ENCODE measurements at places on chromosomes 12 and 14.

GRCh38 chr12:101713059-101713682, 15.7 kb downstream of the CHPT1 start:
- no peak for DNase-seq

DNA sequence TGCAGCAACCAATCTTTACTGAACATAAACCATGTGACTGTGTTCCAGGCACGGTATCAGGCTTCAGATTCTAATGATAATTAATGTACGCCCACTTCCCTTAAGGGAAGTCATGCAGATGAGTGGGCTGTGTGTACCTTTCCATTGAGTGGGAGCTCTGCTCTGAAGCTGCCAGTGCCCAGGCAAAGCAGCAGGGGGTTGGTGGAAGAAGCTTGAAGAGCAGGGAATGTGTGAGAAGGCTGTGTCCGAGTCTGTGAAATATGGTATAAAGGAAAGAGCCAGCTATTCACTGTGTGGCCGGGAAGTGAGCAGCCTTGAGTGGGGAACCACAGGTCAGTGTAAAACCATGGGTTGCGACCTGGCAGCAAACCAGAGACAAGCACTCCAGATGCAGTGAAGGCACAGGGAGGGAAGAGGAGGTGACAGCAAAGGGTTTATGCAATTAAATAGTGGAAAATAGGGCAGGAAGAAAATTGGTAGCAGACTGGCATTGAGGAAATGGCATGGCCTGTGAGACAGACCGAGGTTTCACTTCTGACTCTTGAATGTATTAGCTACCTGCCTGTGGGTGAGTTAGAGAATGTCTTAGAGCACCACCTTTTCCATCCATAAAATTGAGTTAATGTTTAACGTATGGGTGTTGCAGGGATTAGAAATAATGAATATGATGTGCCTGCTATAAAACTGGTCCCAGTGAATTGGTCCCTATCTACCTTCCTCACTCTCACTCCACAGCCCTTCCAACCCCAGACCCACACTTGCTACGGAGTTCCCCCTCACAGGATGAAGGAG, 116.4 kb downstream of the NTF3 start:
- DNase-seq, result no peak

DNA sequence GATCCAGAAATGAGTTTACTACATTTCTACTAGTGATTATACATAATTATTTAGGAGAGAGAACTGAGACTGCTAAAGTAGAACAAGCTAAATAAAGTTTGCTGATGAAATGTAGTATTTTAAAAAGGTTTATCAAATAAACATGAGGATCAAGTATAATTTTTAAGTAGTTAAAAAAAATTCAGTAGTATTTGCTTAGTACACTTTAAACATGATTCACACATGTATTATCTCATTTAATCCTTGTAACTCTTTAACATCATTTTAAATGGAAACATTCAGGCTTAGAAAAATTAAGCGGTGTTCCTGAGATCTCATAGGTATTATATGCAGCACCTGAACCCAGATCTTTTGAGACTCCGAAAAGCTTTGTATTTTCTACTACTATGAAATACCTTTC, 8.7 kb downstream of the SNW1 start:
- no peak for DNase-seq

DNA sequence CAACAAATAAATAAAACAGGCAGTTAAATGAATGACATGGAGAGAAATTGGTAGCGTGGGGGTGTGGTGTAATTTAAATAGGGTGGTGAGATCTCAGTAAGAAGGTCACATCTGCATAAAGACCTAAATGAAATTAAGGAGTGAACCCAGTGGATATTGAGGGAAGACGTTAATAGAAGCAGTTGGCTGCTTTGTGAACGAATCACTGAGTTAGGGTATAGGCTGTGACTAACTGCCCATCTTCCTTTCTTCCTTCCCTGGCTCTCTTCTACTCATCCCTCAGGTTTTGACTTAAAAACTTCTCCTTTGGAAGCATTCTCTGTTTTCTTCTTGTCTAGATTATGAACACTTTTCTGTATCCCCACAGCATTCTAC, 64.7 kb downstream of the BTG1 start:
- no peak for DNase-seq

DNA sequence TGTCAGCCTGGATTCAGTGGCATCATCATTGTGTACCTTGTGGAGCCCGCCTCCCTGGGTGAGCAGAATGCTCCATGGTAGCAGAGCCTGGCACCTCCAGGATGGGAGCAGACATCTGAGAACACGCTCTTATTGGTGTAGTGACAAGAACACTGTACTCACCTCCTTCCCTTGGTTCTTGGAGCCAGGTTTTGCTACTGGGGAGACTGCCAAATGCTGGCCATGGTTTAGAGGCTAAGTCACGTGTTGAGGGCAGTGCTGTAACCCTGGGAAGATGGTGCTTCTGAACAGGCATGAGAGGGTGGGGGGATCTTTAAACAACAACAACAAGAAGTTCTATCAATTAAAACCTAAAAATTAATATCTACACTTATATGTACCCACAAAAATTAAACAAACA, 47.6 kb upstream of the ASPG start:
- no peak for DNase-seq

- DNase-seq, result no peak
Observed at GRCh38 chr12:39626033-39626814, 6.6 kb upstream of the ABCD2 start.

DNA sequence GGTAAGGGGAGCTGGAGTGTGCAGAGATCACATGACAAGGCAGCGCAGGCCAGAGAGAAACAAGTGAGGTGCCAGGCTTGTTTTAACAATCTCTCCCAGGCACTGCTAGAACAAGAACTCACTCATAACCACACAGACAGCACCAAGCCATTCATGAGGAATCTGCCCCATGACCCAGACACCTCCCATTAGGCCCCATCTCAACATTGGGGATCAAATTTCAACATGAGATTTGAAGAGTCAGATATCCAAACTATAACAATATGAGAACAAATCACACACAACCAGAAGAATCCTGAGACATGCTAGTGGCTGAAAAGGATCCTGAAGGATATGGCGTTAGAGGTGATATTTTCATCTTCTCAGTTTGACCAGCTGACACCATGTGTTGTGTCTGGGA, 21.9 kb downstream of the OR6J1 start:
- DNase-seq, result no peak

DNA sequence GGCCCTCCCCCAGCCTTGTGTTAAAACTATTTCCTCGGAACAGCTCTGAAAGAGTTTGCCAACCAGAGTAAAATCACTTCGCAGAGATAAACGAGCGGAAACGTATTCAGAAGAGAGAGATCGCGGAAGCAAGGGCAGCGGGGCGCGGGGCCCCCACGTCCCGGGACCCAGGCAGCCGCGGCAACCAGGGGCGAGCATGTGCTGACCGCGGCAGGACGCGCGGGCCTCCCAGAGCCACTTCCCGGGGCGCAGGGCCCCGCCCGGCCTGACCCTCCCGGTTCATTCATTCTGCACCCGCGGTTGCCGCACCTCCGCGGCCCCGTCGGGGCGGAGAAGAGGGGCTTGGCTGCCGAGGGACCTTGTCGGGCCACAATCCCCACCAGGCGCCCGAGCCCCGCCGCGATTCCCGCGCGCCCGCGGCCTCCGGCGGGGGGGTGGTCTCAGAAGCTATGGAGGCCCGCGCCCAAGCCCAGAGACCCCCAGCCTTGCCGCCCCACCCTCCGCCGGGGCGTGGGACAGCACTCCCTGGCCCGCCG, 598 bp downstream of the UBE2N start:
- no peak for DNase-seq

DNA sequence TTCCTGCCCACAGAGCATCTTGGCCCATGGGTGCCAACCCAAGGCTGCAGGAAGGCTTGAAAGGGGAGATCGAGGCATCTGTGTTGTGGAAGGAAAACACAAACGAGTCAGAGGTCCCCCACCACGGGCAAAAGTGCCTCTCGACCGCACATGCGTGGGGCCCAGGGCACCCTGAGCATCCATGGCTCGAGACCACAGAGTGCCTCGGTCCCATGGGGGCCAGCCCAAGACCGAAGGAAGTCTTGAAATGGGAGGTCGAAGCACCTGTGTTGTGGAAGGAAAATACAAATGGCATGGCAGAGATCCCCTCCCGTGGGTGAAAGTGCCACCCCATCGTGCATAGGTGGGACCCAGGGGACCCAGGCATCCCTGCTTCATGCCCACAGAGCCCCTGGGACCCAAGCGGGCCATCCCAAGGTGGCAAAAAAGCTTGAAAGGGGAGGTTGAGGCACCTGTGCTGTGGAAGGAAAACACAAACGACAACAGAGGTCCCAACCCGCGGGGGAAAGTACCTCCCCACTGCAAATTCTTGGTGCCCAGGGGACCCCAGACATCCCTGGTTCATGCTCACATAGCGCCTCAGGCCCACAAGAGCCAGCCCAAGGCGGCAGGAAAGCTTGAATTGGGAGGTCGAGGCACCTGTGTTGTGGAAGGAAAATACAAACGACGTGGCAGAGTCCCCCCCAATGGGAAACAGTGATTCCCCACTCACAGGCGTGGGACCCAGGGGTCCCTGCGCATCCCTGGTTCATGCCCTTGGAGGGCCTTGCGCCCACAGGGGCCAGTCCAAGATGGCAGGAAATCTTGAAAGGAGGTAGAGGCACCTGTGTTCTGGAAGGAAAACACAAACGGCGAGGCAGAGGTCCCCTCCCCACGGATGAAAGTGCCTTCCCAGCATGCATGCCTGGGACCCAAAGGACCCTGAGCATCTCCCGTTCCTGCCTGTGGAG, 373.0 kb downstream of the ALG10 start:
- DNase-seq, result no peak

- DNase-seq, result no peak
Observed at GRCh38 chr12:76859611-76860010, 19.2 kb downstream of the CSRP2 start.

DNA sequence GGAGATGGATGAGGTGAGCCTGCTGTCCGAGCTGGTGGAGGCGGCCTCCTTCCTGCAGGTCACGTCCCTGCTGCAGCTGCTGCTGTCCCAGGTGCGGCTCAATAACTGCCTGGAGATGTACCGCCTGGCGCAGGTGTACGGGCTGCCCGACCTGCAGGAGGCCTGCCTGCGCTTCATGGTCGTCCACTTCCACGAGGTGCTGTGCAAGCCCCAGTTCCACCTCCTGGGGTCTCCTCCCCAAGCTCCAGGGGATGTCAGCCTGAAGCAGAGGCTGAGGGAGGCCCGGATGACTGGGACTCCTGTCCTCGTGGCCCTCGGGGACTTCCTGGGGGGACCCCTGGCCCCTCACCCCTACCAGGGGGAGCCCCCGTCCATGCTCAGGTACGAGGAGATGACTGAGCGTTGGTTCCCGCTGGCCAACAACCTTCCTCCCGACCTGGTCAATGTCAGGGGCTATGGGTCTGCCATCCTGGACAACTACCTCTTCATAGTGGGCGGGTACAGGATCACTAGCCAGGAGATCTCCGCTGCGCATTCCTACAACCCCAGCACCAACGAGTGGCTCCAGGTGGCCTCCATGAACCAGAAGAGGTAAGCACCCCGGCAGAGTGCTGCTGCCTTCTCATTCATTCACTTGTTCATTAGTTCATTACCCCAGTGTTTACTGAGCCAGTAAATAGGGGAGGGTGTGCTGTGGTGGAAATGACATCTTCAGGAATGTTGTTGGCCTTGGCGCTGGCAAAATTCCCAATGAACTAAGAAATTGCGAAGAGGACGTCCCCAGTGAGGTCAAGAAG, 774 bp upstream of the MANSC4 start:
- DNase-seq, result no peak

DNA sequence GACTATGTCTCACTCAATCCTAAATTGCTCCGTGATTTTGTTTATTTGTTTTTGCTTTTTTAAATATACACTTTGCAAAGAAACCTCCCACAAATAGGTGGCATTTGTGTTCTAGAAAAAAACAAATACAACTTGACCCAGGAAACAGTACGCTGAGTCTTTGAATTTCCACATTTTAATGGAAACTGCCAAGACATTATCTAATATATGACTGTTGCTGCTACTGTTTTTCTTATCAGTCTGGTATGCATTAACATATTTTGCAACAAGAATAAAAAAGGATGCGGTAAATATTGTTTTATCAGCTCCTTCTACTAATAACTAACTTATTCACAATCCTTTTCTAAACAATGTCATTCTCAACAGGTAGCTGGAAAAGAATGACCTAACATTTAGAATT, 187.4 kb downstream of the LRIG3 start:
- no peak for DNase-seq

GRCh38 chr12:68012712-68013111, 23.5 kb downstream of the IFNG-AS1 start:
- no peak for DNase-seq

DNA sequence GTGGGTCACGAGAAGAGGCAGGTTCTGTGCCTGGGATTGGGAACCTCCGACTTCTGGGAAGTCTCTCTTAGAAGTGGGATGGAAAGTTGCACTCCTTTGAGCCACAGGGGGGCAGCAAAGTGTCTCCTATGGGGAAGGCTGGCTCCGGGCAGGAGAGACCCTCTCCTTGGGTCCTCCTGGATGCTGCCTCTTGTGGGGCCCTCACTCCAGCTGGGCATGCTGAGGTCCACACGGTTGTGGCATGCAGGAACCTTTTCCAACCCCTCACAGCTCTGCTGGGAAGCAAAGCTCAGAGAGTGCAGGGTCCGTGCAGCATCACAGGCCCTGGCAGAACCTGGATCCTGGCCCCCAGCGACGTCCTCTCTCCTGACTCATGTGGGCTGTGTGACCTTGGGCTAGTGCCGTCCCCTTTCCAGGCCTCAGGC, 17.4 kb downstream of the SDSL start:
- DNase-seq, result no peak
